HEK293T (cell line): ENCODE measurements at places on chromosomes 16 and 17.

DNA sequence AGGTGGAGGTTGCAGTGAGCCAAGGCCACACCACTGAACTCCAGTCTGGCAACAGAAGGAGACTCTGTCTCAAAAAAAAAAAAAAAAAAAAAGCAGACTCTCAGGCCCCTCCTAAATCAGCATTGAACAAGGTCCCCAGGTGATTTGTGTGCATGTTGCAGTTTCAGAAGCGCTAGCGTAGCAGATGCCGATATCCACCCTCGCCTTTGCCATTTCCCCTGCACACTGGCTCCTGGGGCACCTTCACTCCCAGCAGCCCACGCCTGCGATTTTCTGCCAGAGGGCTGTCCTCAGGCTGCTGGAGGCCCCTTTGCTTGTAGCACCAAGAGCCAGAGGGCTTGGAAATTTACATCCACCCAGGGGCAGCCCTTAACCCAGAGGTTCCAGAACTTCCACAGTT lies 95.6 kb downstream of the WSCD1 start:
- DNase-seq, result no peak

DNA sequence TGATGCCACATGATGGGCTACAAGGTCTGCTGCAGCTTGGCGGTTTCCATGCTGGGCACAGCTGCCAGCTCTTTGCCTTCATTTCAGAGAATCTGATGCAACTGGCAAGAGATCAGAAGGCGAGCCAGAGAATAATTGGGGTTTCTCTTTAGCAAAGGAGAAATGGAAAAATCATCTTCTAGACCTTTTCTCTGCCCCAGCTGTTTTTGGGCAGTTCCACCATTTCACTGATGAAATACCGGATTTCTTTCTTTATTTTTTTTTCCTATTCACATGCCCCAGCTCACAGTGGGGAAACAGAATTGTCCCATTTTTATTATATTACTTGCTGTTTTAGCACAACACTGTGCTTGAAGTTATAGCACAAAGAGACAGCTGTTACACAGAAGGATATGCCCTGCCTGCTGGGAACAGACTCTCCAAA lies 439.3 kb upstream of the GOT2 start:
- no peak for DNase-seq

GRCh38 chr17:2776589-2777241 lies 19.5 kb upstream of the RAP1GAP2 start:
- peak; percentile 55 for DNase-seq

GRCh38 chr16:77223184-77223583 lies 24.0 kb downstream of the SYCE1L start:
- peak; percentile 58 for DNase-seq

DNA sequence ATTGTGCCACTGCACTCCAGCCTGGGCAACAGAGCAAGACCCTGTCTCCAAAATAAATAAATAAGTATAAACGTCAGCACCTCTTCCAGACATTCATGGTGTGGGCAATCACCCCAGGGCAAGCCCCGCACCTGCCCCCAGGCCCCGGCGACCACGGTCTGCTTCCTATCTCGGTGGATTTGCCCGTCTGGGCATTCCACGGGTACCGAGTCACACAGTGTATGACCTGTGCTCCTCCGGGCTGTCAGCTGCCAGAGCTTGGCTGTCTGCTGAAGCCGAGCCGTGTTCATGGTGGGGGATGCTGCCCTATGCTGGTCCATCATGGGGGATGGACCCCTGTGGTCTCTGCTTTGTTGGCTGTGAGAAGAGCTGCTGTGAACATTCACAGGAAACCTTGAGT lies 15.4 kb downstream of the CYBC1 start:
- no peak for DNase-seq

GRCh38 chr16:88844419-88845036 lies 12.2 kb downstream of the GALNS start:
- DNase-seq, result no peak

DNA sequence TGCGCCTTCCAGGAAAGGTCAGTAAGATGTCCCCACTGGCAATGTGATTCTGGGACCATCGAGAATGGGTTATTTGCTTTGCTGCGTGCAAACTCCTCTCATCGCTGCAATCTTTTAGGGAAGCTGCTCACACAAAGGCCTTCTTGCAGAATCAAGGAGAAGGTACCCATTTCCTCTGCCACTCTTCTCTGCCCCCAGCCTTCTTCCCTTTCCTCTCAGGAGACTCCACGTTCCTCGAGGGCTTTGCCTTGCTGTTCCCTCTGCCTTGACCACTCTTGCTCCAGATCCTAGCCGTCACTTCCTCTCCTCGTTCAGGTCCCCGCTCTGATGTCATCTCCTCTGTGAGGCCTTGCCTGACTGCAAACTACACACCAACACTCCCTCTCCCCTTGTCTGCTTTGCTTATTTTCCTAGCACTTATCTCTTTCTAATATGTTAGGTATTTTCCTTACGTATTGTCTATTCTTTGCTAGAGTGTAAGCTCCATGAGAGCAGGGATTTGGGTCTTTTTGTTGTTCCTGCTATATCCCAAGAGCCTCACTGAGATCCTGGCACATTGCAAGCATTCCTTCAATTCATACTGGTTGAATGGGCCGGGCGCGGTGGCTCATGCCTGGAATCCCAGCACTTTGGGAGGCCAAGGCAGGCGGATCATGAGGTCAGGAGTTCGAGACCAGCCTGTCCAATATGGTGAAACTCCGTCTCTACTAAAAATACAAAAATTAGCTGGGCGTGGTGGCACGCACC lies 5.3 kb upstream of the CRK start:
- no peak for DNase-seq

GRCh38 chr17:2719861-2720260 lies 8.3 kb upstream of the CLUH start:
- no peak for DNase-seq

DNA sequence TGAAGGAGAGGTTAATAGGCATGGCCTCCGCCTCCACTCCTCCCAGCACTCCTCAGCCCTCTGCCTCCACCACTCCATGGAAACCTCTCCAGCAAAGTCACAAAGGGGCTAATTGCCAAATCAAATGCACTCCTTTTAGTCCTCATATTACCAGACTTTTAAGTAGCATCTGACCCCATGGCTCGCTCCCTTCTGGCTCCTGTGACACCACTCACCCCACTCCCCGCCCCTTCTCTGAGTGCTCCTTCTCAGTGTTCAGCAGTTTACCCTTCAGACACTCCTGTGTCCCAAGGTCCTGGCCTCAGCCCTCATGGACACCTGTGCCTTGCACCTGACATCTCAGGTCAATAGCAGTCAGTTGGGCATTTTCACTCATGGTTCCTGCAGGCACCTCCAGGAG lies 243.5 kb upstream of the CCL2 start:
- no peak for DNase-seq

- DNase-seq, result peak; percentile 53
These were observed 6.9 kb downstream of the DOK4 start for GRCh38 chr16:57479205-57479975.

DNA sequence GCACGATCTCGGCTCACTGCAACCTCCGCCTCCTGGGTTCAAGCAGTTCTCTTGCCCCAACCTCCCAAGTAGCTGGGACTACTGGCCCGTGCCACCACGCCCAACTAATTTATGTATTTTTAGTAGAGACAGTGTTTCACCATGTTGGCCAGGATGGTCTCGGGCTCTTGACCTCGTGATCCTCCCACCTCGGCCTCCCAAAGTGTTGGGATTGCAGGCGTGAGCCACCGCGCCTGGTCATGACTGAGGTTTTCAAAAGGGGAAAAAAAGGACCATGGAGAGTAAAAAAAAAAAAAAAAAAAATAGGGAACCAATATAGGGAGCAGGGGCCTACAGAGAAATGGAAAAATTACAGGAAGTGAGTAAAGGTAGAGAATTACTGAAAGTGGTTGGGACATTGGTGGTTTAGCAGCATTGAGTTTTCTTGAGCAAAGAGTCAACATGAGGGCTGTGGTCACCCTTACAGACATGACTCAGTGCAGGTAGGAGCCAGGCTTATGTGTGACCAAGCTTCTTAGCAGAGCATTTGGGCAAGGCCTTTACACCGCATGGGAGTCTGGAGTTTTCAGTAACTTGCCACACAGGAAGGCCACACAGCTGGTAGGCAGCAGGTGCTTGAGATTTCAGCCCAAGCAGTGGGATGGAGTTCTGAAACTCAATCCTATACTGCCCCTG lies 447.3 kb downstream of the HS3ST3B1 start:
- no peak for DNase-seq

GRCh38 chr16:17084130-17084529 lies 386.6 kb downstream of the XYLT1 start:
- DNase-seq, result no peak

DNA sequence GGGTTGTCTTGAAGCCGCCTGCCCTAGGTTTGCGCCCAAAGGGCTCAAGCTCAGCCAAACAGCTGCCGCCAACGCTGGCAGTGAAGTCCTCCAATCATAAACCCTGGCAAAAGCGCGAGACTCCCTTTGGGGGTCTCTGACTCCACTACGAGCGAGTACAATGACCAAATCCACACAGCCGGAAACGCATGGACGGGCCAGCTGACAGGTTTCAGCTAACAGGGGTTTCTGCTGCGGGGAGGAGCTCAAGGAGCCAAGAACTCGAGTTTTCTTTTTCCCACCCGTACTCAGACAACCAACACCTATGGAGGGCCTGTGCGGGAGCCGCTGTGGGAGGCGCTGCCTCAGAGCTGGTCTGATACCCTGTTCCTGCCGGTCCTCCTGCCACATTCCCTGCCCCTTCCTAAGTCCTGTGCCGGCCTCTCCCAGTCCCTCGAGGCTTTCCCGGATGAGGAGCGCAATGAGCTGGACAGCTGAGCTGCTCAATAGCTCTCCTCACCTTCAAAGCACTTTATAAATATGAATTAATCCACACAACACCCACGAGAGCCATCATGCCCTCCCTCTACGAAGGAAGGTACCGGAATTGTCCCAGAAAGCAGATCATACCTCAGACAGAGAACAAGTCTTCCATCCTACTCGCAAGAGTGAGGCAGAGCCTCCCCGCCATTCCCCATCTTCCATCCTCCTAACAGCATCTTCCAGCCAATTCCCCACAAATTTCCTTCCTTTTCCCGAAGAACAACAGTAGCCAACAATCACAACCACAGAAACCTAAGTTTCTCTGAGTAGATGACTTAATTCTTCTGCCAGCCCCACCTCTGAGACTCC lies 6.1 kb downstream of the ABR start:
- DNase-seq, result no peak

- DNase-seq, result no peak
These were observed 17.7 kb downstream of the ETV4 start for GRCh38 chr17:43528319-43528987.

GRCh38 chr16:20323591-20324117 lies 3.7 kb downstream of the GP2 start:
- DNase-seq, result no peak

DNA sequence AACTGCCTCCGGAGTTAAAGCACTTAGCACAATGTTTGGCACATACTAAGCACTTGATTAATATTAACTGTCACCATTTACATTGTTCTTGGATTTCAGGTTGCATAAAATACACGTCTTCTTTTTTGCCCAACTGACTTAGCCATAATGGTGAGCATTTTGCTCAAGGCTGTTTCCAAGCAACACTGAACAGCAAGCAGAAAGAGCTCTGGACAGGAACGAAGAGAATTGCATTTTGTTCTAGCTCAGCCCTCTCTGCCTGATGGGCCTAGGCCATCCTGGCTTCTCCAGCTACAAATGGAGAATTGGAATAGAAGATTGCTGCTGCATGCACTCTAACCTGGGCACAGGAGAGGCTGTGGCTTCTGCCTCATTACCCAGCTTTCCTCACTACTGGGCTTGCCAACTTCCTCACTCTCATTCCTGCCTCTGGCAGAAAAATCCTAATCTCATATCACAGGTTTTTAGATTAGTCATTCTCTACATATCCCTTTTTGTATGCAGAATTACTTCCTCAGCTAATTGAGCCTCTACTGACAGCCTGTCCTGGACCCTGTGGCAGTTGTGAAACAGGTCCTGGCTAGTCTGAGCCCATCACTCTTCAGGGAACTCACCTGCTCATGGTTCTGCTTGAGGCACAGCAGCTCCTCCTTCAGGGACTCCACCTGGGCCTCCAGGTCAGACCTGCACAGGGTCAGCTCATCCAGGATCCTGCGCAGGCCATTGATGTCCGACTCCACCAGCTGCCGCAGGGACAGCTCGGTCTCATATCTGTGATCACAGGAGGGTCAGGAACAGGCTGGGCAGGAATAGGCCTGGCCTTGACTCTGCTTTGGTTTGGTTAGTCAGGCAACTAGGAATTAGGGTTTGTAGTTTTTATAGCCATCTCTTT lies 2.5 kb downstream of the KRT33A start:
- no peak for DNase-seq

DNA sequence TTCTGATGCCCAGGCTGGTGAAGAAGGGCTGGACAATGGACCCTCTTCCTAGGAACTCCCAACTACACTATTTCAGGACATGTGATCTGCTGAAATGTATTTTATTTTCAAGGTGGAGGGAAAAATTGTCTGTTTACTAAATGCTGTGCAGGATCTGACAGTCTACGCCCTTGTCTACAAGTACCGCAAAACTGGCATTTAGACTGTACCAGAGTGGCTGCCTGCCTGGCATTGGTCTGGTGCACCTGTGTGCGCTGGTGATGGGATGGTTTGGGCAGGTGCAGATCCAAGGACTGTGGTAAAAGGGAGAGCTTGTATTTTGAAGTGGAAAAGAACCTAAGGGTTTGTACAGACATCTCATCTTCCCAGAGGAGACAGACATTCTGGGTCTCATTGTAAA lies 79.7 kb downstream of the AIPL1 start:
- no peak for DNase-seq
